ENCODE measurements at places on chromosomes 1 and 21.

DNA sequence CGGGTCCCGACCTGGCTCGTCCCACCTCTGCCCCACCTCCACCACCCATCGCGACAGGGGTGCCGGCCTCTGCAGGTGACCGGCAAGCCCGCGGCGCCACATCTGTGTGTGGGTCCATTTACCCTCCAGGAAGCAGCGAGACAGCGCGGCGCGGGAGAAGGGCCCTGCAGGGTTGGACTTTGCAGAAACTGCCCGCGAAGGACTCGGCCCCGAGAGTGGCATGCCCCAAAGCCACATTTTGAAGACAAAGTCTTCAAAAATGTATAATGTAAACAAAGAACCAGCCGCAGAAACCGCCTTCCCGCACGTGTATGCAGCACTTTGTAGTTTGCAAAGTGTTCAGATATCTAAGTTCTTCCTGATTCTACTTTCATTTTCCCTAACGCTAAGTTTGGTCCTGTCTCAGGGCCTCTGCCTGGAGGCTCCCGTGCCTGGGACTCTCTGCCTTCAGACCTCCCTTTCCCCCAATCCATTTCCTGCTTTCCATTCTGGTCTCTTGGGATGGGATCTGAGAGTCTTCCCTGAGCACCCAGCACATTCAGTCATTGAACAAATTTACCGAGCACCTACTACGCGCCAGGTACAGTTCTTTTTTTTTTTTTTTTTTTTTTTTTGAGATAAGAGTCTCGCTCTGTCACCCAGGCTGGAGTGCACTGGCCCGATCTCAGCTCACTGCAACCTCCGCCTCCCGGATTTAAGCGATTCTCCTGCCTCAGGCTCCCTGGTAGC is 524 bp upstream of the TMCO4 start:
- peak; percentile 80 for DNase-seq

GRCh38 chr1:153842006-153842471 is 66.8 kb downstream of the SLC27A3 start:
- DNase-seq: no peak

GRCh38 chr1:209674957-209675564 is at the start of gene G0S2:
Gene G0S2 (plus strand): TSS chr1:209675412. CDS start chr1:209675685, 273 bp downstream.
- DNase-seq: peak; percentile 36

- DNase-seq: no peak
Measured at GRCh38 chr1:18261891-18262290, 154.3 kb downstream of the IGSF21 start.

- no peak for DNase-seq
Measured at GRCh38 chr1:216458812-216459211, 35.6 kb upstream of the USH2A start.
